ENCODE measurements at places on chromosomes 2 and 18. TPM values are rescaled to one million over a fixed set of nuclear protein-coding genes. Genes with fewer than 3 reads are reported as not detected.

DNA sequence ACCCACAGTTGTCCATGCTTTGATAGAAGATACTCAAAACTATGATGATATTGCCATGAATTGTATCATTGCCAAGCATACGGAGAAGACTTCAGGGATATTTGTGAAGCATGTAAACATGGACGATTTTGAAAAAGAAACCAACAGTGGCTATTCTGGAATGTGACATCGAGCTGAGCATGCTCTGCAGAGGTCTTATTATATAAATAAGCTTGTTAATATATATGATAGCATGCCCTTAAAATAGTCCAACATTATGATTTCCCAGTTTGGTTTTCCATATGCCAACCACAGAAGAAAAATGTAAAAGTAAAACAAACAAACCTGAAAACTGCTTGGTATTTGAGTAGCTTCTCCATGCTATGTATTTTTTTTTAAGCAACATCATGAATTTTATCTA lies 159.1 kb downstream of the LNPK start:
- no peak for DNase-seq

DNA sequence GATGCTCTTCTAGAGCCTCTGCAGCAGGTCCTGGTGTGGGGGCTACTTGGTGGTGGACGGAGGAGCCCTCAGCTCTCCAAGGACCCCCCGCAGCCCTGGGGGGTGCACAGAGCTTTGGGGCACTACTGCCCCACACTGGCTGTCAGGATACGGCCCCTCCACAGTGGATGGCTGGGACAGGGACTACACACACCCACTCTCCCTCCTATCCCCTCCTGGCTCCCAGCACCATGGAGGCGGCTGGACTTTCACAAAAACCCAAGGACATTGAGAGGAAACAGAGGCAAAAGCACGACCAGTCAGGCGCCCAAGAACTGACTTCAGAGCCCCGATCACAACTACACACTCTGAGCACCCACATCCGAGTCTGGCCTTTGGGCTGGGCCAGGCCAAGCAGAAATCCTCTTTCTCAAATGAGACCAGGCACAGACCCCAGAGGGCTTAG lies 12.6 kb downstream of the GPR35 start:
- DNase-seq: no peak

DNA sequence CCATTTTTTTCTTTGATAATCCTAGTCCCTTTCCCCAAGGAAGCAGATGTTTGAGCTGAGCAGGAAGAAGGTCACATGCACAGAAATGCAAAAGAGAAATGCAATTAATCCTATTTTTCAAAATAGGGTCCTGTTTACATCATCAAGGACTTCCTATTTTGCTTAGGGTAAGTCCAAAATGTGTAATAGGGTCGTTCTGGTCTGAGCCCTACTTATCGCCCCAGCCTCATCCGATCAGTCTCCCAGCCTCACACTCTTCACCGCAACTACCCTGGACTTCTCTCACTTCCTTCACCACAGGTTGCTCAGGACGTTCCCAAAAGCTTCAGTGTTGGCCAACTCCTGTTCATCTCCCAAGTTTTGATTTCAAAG lies 32.8 kb downstream of the FOSL2 start:
- no peak for DNase-seq

DNA sequence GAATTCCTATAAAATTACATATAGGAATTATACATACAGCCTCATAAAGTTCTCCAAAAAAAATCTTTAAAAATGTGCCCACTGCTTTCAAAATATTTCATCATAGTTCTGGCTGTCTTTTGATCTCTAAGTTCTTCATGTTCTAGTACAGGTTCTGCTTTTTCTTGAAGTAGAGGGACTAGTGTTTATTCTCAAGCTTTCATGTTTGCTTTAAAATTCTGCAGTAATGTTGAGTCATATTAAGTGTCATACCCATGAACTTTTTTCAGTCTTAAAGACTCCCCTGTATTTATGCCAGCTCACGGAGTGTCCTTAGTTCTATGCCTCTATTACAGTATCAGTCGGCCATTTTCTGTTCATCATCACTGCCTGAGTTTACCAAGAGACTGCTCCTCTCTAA lies 54.8 kb upstream of the CCDC141 start:
- no peak for DNase-seq

DNA sequence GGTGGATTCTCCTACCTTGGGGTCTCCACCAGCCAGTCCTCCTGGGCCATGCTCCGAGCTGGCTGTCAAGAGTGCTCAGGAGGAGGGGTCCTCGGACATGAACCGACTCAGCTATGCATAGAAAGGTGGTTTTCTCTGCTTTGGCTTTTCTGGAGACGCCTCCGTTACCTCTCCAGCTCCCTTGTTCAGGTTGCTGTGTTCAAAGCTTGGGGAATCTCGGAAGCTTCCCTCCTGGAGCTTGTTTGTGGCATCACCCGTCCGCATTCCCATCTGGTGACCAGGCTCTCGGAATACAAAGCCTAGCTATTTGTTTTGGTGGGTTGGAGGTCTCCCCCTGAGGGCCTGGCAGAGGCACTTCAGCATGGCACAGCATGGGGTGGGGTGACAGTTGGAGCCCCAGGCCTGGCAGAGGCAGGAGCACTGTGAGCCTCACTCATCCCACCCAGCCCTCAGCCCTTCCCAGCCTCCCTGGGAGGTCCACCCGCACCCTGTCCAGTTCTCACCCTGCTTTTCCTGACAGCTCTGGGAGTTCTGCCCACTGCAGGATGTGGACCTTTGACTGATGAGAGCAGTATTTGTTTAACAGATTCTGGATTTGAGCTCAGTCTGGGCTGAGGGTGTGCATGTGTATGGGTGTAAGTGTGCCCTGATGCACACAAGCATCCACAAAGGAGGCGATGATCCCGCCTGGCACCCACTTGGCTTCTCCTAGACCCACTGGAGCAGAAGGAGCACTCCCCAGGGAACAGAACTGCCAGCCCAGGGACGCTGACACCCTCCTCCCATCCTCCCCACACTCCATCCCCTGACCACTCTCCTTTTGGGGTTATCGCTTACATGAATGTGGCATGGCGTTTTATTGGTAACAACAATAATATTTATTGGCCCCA lies 107.3 kb upstream of the HS6ST1 start:
- peak; percentile 15 for DNase-seq

Gene AQP12A
- not detected for total RNA-seq

Gene COL4A4
- 9.5 TPM for total RNA-seq

- DNase-seq: no peak
Measured at GRCh38 chr2:95300450-95300849, 3.3 kb downstream of the KCNIP3 start.

DNA sequence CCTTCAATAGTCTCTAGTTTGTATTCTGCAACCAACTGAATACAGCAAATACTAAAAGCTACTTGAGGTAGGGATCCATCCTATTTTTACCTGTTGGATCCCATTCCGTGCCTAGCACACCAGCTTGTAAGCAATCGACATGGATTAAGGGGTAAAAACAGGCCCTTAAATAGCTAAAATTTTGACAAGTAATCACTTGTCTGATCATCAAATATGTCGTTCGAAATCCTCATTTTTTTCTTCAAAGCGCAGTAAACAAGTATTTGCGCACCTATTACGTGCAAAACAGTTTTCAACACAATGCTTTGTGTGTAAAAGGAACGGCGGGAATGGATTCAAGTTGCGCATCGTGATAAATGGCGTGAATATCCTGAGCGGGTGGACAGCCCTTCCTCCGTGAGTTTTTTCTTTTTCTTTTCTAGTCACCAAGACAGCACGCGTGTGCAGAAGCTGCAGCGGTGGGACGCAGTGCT lies 1.4 kb upstream of the ACVR2A start:
- DNase-seq: no peak

Gene LDLRAD4
- 1.2 TPM for total RNA-seq

DNA sequence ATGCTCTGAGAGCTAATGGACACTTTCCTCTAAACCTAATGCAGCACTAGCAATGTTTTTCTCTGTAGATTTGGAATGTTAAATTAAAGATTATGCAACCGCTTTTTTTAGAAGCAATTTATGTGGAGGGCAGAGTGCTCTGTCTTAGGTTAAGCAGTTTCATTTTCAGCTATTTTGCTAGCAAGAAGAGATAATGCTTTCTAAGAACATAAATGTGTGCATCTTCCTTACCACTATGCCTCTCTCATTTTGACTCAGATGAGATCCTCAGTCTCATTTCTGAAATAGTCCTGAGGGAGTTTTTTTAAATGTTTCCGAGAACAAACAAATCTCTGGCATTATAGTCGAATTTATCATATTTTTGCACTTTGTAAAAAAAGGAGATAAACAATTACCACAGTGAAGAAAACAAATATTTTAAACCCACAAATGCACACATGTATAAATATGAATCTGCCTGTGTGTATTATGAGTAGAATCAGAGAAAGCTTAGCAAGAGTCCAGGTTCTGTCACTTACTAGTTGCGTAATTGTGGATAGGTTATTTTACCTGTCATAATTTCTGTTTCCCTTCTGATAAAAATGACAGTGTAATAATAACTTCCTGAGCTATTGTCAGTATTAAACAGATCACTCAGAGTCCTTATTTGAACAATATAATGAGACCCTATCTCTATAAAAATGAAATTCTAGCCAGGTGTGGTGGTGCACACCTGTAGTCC lies 207.7 kb upstream of the CRIM1 start:
- no peak for DNase-seq

Gene UBE2F
- total RNA-seq: 33.9 TPM

DNA sequence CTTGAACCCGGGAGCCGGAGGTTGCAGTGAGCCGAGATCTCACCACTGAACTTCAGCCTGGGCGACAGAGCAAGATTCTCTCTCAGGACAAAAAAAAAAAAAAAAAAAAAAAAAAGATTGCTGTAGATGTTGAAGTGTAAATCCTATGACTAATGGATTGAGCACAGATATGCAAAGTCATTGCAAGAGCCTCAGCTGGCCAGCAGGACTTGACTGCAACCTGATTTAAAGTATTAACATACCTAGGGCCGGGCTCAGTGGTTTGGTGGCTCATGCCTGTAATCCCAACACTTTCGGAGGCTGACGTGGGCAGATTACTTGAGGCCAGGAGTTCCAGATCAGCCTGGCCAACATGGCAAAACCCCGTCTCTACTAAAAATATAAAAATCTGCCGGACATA lies 103.4 kb upstream of the MSH2 start:
- no peak for DNase-seq

Gene DLGAP1
- total RNA-seq: not detected

GRCh38 chr2:123648016-123648415 lies 377.1 kb upstream of the CNTNAP5 start:
- no peak for DNase-seq

Gene CHST10
- not detected for total RNA-seq

Gene CDH20
- not detected for total RNA-seq

GRCh38 chr18:30432349-30432748 lies 610.2 kb downstream of the DSC3 start:
- DNase-seq: no peak

DNA sequence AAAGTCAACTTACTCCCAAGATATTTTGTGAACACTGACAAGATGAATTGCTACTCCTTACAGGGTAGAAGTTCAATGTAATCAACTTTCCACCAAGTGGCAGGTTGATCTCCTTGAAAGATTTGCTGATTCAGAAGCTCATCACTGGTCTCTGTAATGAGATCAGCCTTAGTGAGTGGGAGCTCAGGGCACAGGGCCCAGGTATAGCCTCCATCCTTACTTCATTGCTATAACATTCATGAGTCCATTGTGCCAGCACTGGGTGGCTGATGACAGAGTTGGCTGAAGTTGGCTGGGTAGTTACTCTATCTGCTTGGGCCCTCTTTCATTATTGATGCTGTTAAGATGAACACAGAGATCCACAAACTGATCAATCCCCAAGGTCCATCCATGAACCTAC lies 379.0 kb downstream of the IRS1 start:
- DNase-seq: no peak

DNA sequence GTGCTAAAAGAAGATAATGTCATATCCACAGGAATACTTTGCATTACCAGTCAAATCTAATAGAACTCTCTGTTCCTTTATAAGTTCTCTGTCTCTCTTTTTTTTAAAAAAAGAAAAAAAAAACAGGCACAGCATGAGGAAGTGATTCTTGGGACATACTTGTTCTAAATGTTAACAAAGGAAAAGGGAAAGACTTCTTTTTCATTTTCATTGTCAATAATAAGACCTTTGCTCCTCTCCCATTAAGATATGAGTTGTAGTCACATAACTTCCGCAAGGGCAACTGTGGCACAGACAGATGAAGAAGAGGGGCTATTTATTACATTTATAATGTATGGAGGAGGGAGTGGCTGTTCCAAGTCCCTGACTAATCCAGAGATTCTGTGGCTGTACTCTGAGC lies 4.7 kb downstream of the CD302 start:
- DNase-seq: no peak

Gene ATOH8
- not detected for total RNA-seq

Gene GLI2
- 0.70 TPM for total RNA-seq

Gene SLC39A10
- total RNA-seq: 45.5 TPM

DNA sequence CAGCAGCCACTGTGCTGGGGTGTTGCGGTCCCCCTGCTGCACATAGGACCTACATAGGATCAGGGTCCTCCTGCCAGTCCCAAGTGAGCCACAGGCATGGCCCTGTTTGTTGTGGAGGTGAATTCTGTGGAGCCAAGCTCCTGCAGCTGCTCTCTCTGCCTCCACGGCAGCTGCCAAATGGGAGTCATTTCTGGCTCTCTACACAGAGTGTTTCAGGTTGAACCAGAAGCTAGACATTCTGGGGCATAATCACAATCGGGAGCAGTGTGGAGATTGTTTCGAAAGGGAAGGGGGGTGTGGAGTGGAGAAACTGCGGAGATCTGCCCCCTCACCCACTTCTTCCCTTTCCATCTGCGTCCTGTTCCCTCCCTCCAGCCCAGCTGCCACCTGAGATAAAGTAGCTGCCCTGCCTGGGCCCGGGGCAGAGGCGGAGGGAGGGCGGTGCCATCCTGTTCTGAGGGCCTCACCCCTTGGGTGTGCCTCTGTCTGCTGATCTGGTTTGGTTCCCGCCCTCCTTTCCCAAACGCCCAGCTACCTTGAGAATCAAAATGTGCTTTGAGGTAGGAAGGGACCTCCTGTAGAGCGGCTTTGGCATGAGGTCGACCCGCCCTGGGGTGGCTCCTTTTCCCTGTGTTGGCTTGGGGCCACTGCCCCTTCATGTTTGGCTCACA lies 139.4 kb downstream of the WDSUB1 start:
- no peak for DNase-seq

Gene ABCG5
- total RNA-seq: not detected

Gene CCBE1
- 0.44 TPM for total RNA-seq

- peak; percentile 1 for DNase-seq
Measured at GRCh38 chr2:65159906-65160305, 30.0 kb upstream of the RAB1A start.

DNA sequence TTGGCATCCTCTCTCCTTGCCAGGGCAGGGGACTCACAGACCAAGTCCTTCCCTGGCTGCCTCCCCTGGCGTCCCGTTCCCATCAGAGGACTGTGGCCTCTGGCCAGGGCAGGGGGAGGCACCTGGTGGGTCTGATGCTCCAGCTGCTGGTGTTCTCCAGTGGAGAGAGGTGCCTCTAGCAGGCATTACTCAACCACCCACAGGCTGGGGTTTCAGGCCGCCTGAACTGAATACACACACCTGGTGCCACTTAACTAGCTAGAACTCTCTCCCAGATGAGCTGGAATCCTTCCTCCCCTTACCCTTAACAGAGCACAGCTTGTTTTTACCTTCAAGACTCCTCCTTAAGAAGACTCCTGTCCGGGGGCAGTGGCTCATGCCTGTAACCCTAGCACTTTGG lies 37.7 kb upstream of the CNGA3 start:
- no peak for DNase-seq

Gene KRTCAP3
- total RNA-seq: 53.9 TPM

- DNase-seq: no peak
Measured at GRCh38 chr2:217749008-217749407, 253.8 kb downstream of the TNS1 start.
